ENCODE measurements at places on chromosomes 5 and 9.

DNA sequence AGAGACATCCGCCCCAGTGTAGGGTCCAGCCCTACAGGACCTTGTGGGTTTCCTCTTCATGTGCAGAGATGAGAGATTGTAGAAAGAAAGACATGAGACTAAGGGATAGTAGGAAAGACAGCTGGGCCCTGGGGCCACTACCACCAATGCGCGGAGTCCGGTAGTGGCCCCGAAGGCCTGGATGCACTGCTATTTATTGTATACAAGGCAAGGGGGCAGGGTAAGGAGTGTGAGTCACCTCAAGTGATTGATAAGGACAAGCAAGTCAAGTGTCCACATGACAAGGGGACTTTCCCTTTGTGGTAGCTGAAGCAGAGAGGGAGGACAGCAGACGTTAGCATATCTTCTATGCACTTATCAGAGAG is 6.2 kb upstream of the TMEM141 start:
- DNase-seq = no peak

DNA sequence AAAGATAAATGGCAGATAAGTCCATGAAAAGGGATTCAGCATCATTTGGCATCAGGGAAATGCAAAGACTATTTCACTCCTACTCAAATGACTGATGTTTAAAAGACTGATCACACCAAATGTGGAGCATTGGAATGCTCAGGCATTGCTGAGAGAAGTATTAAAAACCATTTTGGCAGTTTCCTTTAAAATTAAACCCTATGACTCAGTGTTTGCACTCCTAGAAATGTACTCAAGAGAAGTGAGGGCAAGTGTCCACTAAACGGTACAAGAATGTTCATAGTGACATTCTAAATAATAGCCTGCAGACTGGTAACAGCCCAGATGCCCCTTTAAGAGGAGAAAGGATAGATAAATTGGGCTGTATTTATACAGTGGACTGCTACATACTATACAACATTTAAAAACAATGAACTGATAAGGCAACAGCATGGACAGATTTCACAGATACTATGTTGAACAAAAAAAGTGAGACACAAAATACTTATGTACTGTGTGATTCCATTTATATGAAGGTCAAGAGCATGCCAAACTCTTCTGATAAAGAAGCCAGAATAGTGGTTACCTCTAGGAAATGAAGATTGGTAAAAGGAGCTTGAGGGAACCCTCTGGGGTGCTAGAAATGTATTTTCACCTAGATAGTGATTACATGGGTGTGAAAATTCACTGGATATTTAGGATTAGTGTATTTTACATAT is 24.6 kb downstream of the APC start:
- no peak for DNase-seq

DNA sequence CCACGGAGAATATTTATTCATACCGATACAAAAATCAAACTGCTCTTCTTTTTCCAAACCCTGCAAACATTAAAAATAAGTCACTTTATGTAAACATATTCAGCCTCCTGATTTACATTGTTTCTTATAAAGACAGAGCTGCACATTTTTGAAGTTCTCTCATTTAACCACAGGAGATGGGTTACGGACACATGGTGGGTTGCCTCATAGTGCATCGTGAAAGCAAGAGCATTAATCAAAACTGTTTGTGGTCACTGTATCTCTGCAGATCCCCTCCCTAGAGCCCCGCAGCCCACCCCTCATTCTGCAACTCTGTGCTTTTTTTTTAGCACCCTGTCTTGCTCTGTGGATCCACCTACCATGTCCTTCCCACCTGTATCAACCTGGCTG is 43.3 kb upstream of the EQTN start:
- DNase-seq = no peak

DNA sequence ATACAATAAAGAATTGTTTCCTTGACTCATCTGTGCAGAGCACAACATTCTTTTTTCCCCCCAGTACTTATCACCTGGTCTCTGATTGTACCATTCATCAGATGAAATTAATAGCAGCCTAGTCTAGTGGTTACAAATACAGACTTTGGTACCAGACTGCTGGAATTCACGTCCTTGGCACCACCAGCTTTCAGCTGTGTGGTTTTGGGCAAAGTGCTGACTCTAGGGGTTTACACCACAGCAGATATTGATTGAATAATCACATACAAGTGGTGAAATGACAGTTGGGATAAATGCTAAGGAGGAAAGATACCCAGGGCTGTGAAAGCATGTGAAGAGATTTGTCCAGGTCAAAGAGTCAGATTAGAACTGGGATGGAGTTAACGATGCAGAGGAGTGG is 79.3 kb upstream of the ATP10B start:
- DNase-seq = no peak

DNA sequence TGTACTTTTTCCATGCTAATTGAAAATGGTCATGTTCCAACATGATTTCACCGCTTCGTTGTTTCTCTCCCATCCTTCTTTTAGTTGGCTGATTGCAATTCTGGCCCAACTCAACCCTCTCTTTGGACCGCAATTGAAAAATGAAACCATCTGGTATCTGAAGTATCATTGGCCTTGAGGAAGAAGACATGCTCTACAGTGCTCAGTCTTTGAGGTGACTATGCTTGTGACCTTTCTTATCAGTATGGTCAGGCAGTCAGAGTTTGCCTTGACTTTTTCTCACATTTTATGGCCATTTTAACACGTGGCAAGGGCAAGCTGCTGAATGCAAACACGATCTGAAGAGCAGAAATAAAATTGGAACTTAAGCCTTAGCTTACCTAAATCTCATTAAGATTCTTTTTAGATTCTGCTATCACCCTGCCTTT is 36.0 kb upstream of the CREBRF start:
- no peak for DNase-seq

GRCh38 chr9:8338767-8339510 is 539.4 kb upstream of the DMAC1 start:
- DNase-seq = no peak

Measured in stimulated activated CD4-positive, alpha-beta T cell treated with anti-CD3 and anti-CD28 coated beads, Interleukin-4, amount 100 ng/mL, for 4 hours (primary cell).